Lower lobe of right lung (tissue), 2 donors: ENCODE measurements at places on chromosomes 1 and 21.

- DNase-seq, result no peak
Observed at GRCh38 chr21:29991624-29992023, 51.8 kb upstream of the GRIK1 start.

- DNase-seq, result no peak
Observed at GRCh38 chr1:41592451-41593125, 108.1 kb upstream of the EDN2 start.

GRCh38 chr1:228860911-228861831, 125.9 kb downstream of the RHOU start:
- DNase-seq, result no peak

DNA sequence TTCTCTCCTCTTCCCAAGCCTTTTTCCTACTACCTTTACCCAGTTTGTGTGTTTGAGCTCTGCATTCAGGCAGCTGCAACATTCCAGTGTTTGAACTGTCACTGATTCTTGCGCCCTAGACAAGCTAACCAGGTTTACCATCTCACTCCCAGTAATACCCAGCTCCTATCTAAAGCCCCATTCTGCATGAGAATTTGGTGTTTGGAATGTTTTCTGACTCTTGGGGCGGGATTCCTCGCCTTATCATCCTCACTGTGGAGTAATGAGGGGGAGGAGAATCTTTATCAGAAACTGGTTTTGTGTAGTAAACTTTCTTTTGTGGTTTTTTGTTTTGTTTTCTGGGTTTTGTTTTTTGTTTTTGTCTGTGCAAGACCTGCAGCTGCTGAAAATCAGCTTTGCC, 36.5 kb downstream of the NCF2 start:
- DNase-seq, result no peak

DNA sequence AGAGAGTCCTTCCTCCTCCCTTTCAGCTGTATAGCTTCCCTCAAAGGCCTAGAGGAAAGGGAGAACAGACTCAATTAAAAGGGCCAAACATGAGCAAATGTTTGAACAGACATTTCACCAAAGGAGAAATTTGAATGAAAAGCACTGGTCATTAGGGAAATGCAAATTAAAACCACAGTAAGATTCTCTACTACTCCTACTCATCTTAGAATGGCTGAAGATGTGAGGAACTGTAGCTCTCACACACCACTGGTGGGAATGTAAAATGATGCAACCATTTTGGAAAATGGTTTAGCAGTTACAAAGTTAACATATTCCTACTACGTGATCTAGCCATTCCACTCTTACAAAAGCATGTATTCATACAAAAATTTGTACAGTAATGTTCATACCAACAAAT, 253.0 kb upstream of the HOOK1 start:
- DNase-seq, result no peak

DNA sequence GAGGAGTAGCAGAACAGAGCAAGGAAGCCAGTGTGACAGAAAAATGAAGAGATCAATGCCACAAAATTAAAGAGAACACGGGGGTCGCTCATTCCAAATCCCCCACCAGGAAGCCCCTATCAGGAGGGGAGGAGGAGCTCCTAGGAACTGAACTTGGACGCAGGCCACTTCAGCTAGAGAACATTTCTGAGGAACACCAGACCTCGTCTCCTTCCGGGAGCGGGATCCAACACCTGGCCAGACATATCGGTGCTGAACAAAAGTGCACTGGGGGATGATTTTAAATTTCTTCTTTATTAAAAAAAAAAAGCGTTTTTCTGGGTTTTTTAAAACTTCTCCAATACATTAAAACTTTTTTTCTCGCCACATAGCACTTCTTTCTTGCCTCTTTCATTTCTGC, 40.8 kb downstream of the OLFML2B start:
- no peak for DNase-seq

DNA sequence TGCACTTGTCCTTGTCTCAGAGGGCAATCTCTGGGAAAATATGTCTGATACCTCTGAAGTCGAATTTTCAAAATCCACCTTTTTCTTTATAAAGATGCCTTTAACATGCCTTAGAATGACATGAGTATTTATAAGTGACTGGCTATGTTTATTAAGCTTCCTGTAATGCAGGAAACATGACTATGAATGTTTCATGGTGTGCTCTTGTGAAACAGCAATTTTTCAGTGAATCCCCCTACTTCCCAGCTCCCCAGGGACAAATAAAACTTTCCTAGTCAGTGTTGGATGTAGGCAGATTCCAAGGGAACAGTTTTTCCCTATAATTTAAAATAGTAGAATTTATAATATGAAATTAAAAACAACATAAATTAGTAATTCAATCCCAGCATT, 437.0 kb downstream of the LMO4 start:
- DNase-seq, result no peak

GRCh38 chr21:45064618-45065399, 9.6 kb upstream of the ADARB1 start:
- no peak for DNase-seq

GRCh38 chr1:196860323-196860884, 27.4 kb upstream of the CFHR4 start:
- DNase-seq, result no peak

- no peak for DNase-seq
Observed at GRCh38 chr21:32135401-32136363, 143.2 kb downstream of the MIS18A start.

DNA sequence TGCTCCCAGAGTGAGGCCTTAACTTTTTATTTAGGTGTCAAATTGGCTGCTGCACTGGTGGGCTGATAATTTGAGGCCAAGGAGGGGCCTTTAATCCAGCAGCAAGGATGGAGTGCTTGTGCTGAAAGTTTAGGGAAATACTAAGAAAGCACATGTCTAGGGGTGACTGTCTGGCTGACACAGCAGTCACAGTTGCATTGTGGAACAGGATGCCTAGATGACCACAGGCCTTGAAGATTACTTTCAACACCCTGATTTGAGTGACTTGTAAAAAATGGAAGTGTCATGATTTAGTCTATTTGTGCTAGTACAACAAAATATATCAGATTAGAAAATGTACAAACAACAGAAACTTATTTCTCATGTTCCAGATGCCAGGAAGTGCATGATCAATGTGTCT, 57.7 kb downstream of the ZNF697 start:
- DNase-seq, result no peak

- DNase-seq, result peak; percentile 33
Observed at GRCh38 chr1:228171221-228171891, 5.8 kb downstream of the IBA57 start.

- DNase-seq, result no peak
Observed at GRCh38 chr1:162270016-162270770, 106.5 kb downstream of the SPATA46 start.

GRCh38 chr1:47565676-47566075, 127.8 kb downstream of the FOXD2 start:
- DNase-seq, result no peak

DNA sequence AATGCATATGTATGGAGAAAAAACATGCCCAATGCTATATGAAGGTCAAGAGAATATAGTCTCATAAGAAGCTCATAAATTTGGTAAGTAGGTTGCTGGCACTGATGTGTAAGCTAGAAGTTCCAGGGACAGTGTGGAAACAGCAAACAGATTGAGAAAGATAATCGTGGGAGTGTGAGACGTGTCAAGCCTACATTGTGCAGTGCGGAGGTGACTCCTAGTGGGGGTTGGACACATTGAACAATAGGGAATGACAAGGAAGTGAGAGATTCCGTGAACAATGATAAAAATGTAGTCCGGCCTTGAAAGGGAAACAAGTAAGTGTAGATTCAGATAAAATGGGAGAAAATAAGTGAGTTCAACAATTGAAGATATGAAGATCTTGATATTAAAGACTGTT, 788.4 kb upstream of the PRMT6 start:
- DNase-seq, result no peak

GRCh38 chr1:88150330-88150729, 533.7 kb upstream of the PKN2 start:
- DNase-seq, result no peak

DNA sequence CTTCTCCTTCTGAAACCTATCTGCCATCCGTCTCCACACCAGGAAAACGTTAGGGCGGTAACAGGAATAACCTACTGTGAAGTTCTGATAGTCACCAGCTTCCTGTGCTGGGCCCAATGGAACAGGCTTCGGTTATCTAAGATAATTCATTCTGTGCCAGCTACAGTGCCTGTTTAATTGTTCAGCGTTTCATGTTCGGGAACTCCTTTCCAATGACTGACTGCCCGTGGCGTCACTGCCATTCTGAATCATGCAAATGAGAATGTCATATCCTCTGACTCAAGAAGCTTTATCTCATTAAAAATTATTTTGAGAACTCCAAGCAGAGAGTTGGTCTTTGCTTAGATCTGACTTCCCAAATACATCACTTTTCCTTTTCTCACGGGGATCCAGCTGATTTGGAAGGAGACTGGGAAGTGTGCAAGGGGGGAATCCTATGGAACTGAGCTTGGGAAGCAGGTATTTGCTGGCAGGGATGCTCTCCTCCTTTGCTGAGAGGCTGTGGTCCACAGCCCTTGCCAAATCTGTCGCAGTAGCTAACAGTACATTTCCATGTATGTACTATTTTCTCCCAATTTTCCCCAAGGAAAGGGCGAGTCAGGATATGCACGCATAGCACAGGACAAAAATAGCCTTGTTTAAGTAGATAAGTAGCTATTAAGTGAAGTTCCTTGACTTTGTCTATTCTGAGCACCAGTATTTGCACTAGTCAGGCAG, 358.7 kb downstream of the LTN1 start:
- DNase-seq, result no peak

DNA sequence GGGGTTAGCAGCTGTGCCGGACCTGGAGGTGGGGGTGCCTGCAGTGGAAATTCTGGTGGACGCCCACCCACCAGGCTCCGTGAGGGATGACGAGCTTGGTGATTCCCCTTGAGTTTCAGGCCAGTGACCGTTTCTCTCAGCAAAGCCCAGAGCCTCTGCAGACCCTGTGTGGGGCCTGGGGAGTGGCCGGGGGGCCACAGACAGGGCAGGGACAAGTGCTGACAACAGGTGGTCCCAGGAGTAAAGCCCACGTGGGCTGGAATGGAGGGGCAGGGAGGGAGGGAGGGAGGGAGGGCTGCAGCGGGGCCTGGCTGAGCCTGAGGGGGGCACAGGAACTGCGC, 52.8 kb downstream of the COL18A1 start:
- DNase-seq, result no peak

DNA sequence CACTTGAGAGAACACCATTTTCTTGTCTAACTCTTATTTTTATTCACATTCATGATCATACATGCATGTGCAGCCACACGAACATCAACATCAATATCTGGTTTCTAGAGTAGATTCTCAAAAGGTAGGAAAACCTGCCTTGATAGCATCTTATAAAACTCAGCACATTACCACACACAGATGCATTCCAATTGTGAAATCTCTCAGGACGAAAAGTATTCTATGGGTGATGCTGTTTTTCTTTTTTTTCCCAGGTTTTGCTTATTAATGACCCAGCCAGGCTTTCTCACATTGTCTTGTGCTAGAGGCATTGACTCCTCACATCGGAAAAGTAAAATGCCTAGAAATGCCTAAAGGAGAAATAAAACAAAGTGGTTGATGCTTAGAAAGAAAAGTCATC, 562.8 kb downstream of the KIF26B start:
- DNase-seq, result no peak

- DNase-seq, result peak; percentile 18
Observed at GRCh38 chr1:24074196-24074595, 37.7 kb downstream of the MYOM3 start.

GRCh38 chr1:16348414-16349182, 3.7 kb downstream of the FBXO42 start:
- no peak for DNase-seq

GRCh38 chr1:100230765-100231164, 18.9 kb downstream of the DBT start:
- no peak for DNase-seq

DNA sequence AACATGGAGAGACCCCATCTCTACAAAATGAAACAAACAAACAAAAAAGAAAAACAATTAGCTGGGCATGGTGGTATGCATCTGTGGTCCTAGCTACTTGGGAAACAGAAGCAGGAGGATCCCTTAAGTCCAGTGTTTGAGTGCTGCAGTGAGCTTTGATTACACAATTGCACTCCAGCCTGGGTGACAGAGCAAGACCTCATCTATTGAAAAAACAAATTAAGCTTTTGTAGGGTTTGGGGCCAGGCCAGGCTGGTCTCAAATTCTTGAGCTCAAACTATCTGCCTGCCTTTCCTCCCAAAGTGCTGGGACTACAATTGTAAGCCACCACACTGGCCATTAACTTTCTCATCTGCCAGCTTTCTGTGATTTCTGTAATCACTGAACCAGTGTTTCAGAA, 27.2 kb downstream of the NIPAL3 start:
- DNase-seq, result no peak
